ENCODE measurements at places on chromosomes 12 and 14.

DNA sequence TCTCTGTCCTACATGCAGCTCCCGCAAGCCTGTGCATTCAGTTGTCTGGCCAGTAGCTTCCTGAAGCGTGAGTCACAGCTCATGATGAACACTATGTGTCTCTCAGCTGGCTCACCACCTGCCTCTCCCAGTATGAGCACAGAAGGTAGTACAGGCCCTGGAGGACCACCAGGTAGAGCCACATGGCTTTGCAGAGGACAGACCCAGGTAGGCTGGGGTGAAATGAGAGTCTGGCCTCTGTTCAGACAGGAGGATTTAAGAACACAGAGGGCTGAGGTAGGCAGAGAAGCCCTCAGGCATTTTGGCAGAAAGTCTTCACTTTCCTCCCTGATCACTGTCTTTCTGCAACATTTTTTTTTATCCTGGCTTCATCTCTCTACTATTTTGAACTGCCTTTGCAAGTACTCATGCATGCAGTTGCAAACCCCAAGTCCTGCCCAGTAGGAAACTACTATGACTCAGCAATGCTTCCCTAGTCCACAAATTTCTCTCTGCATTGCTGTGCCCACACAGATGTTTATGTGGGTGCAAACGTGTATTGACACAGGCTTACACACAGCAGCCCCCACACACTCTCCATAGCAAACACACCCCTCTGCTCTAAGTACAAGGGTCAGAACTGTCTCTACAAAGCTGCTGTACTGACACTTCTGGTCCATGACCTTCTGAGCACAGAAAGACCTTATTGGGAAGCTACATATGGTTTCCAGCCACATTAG lies 7.2 kb upstream of the SDR9C7 start:
- no peak for DNase-seq
- H3K27ac ChIP-seq = no peak overlapping the region
- no peak overlapping the region for H3K4me3 ChIP-seq
- H3K36me3 ChIP-seq = no peaks in the 10 kb centered on the region

DNA sequence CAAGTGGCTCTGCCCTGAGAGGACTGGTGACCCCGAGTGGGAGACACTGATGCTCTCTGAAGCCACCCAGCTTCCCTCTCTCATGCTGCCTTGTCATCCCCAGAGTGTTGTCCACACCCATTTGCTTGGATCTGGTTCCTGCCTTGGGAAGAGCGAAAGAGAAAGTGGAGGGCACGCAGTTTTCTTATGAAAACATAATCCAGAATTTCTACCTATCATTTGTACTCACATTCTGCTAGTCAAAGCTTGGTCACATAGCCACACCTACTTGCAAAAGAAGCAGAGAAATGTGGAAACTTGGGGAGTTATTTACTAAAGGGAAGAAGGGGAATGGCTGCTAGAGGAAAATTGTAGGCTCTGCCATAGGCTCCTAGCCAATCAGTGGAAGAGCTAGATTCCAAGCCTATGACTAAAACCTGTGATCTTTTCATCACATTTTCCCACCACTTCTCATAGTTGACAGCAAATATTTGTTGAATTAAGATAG lies 326.3 kb downstream of the ZFP36L1 start:
- DNase-seq = no peak
- H3K27me3 ChIP-seq = peaks cover 3% of the 10 kb centered on the region
- H3K4me1 ChIP-seq = peaks cover 53% of the 10 kb centered on the region

- no peak overlapping the region for H3K27ac ChIP-seq
- peaks cover 18% of the 10 kb centered on the region for H3K27me3 ChIP-seq
- H3K36me3 ChIP-seq = peaks cover 3% of the 10 kb centered on the region
- H3K4me1 ChIP-seq = peaks cover 19% of the 10 kb centered on the region
- DNase-seq = no peak
Observed at GRCh38 chr14:24051176-24051788, 527 bp upstream of the CARMIL3 start.

GRCh38 chr12:107574691-107575090 lies 110.9 kb upstream of the PWP1 start:
- H3K27ac ChIP-seq = no peak overlapping the region
- H3K36me3 ChIP-seq = no peaks in the 10 kb centered on the region
- H3K27me3 ChIP-seq = peaks cover 5% of the 10 kb centered on the region
- DNase-seq = no peak

GRCh38 chr14:97281741-97282140 lies 484.6 kb downstream of the VRK1 start:
- H3K27me3 ChIP-seq = no peaks in the 10 kb centered on the region
- DNase-seq = no peak
- no peak overlapping the region for H3K27ac ChIP-seq

DNA sequence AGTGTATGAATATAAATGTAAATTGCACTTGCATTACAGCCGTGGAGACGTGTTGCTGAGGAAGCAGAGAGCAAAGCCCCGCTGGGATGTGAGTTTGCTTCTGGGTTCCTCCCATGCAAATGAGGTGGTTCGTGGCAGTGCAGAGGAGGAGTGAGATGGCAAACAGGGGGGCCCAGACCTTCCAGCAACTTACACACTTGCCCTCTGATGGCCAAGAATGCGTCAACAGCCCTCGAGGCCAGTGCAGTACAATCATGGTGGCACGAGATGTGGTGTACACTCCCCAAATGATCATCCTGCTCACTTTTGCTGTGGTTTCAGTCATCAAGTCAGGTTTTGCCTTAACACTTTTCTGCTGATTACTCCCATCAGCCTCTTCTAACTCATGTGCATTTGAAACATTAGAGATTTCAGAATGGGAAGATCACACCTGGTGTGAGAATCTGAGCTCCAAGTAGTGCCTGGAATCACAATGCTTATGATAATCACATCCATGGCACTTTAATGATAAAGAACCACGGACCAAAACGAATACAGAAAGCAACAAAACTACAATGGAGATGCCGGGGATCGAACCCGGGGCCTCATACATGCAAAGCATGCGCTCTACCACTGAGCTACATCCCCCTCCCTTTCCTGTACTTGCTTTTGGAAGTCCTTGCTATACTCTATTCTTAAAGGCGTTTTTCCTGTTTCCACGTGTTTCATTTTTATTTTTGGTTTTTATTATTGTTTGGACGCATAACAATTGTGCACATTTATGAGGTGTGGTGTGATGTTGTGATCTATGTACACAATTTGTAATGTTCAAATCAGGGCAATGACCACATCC lies 7.0 kb upstream of the UBC start:
- H3K27ac ChIP-seq = peak overlapping the region; percentile 94
- H3K27me3 ChIP-seq = peaks cover 25% of the 10 kb centered on the region
- peaks cover 8% of the 10 kb centered on the region for H3K36me3 ChIP-seq
- peak; percentile 56 for DNase-seq

DNA sequence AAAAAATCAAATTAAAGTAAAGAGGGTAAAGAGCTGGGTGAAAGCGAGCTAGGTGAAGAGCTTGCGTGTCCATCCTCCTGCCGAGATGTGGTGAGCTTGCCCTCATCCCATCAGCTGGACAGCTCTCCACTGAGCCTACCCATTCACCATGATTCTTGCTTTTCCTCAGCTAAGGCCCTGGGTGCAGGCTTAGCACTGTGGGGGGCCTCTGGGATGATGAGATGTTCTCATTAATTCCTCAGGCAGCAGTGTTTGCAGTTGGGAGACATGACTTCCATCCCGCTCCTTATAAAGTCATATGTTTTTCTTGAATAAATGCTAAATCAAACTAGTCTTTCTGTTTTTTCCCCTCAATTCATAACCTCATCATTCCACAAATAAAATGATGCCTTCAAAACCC lies 18.0 kb downstream of the PHLDA1 start:
- no peak overlapping the region for H3K27ac ChIP-seq
- H3K36me3 ChIP-seq = no peaks in the 10 kb centered on the region
- no peak for DNase-seq
- H3K4me3 ChIP-seq = no peak overlapping the region

DNA sequence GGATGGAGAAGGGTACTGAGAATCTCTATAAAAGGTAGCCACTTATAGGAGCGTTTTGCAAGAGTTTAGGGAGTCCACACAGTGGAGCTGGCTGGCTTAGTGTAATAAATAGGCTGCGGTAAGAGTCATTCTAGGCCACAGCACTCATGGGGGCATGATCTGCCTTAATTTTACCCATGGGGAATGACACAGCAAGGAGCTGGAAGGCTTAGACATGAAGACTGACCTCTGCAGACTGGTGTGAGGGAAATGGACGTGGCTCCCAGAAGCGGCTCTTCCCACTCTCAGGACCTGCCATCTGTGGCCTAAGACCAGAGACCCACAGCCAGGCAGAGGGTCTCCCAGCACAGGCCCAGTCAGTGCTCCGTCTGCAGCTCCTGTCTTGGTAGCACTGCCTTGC lies 173.3 kb downstream of the PPM1H start:
- no peak overlapping the region for H3K27ac ChIP-seq
- H3K36me3 ChIP-seq = peaks cover 51% of the 10 kb centered on the region
- no peak overlapping the region for H3K4me3 ChIP-seq
- no peak for DNase-seq

- no peaks in the 10 kb centered on the region for H3K36me3 ChIP-seq
- H3K4me3 ChIP-seq = no peak overlapping the region
- H3K4me1 ChIP-seq = no peaks in the 10 kb centered on the region
- no peak overlapping the region for H3K27ac ChIP-seq
- no peak for DNase-seq
Observed at GRCh38 chr12:106769546-106769945, 4.9 kb upstream of the RIC8B start.

DNA sequence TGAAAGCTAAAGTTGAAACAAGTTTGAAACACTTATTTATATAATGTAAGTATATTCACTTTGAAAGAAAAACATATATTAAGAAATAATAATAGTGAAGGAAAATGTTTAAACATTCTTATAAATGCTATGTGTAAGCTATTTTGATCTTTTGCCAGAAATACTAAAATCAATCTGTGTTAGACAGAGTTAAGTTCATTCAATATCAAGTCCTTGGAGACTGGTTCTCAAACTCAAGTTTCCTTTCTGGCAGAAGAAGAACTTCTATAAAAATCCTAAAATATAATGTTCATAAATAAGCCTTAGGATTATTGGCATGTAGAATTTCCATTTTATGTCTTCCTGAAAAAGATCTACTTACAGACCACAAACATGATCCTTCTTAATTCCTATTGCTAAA lies 45.3 kb downstream of the TAOK3 start:
- no peak overlapping the region for H3K4me3 ChIP-seq
- H3K4me1 ChIP-seq = peaks cover 16% of the 10 kb centered on the region
- no peak for DNase-seq
- no peaks in the 10 kb centered on the region for H3K36me3 ChIP-seq
- no peaks in the 10 kb centered on the region for H3K27me3 ChIP-seq

GRCh38 chr14:79965896-79966295 lies 245.4 kb downstream of the DIO2 start:
- H3K4me3 ChIP-seq = no peak overlapping the region
- H3K27ac ChIP-seq = no peak overlapping the region
- H3K36me3 ChIP-seq = no peaks in the 10 kb centered on the region
- no peaks in the 10 kb centered on the region for H3K4me1 ChIP-seq

GRCh38 chr12:46522071-46522470 lies 149.5 kb upstream of the SLC38A2 start:
- H3K4me3 ChIP-seq = no peak overlapping the region
- no peaks in the 10 kb centered on the region for H3K36me3 ChIP-seq
- no peak for DNase-seq
- H3K4me1 ChIP-seq = no peaks in the 10 kb centered on the region
- peaks cover 5% of the 10 kb centered on the region for H3K27me3 ChIP-seq

DNA sequence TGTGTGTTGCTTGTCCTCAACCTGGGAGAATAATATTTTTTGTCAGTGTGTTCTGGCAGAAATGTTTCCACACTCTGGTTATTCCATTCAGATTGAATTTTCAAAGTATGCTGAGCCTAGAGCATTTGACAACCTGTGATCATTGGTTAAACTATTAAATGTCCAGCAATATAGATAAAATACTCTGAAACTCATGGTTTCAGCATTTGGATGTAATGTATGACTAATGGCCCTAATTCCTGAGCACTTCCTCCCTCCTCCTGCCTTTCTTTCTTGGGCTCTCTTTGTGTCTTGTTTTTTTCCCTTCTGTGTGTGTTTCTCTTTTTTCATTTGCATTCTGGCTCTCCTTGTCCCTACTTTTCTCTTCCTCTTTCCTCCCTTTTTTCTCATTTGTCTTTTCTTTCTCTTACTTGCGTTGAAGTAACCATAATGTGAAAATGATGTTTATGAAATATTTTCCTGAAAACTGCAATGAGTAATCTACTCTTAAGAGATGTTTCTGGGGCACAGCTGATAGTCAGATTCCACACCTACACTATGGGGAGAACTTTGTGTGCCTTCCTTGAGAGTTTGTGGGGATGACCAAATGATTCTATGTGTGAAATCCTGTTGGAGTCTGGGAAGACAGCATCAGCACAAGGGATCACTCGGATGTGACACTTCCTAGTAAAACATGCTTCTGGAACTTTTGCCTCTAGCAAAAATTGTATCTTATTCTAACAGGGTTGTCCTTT lies 74.6 kb downstream of the FRMD6 start:
- H3K27me3 ChIP-seq = no peaks in the 10 kb centered on the region
- H3K4me3 ChIP-seq = peak overlapping the region; percentile 2
- peaks cover 4% of the 10 kb centered on the region for H3K4me1 ChIP-seq
- H3K36me3 ChIP-seq = peaks cover 23% of the 10 kb centered on the region

- peaks cover 76% of the 10 kb centered on the region for H3K36me3 ChIP-seq
- H3K27ac ChIP-seq = peak overlapping the region; percentile 70
- DNase-seq = no peak
- peaks cover 42% of the 10 kb centered on the region for H3K27me3 ChIP-seq
- H3K4me3 ChIP-seq = peak overlapping the region; percentile 56
Observed at GRCh38 chr12:96215919-96216273, 21.7 kb downstream of the ELK3 start.

GRCh38 chr14:104827177-104828055 lies 26.5 kb downstream of the ZBTB42 start:
- peak overlapping the region; percentile 84 for H3K4me3 ChIP-seq
- peaks cover 24% of the 10 kb centered on the region for H3K27me3 ChIP-seq
- no peak overlapping the region for H3K27ac ChIP-seq
- peak; percentile 77 for DNase-seq
- peaks cover 7% of the 10 kb centered on the region for H3K4me1 ChIP-seq

DNA sequence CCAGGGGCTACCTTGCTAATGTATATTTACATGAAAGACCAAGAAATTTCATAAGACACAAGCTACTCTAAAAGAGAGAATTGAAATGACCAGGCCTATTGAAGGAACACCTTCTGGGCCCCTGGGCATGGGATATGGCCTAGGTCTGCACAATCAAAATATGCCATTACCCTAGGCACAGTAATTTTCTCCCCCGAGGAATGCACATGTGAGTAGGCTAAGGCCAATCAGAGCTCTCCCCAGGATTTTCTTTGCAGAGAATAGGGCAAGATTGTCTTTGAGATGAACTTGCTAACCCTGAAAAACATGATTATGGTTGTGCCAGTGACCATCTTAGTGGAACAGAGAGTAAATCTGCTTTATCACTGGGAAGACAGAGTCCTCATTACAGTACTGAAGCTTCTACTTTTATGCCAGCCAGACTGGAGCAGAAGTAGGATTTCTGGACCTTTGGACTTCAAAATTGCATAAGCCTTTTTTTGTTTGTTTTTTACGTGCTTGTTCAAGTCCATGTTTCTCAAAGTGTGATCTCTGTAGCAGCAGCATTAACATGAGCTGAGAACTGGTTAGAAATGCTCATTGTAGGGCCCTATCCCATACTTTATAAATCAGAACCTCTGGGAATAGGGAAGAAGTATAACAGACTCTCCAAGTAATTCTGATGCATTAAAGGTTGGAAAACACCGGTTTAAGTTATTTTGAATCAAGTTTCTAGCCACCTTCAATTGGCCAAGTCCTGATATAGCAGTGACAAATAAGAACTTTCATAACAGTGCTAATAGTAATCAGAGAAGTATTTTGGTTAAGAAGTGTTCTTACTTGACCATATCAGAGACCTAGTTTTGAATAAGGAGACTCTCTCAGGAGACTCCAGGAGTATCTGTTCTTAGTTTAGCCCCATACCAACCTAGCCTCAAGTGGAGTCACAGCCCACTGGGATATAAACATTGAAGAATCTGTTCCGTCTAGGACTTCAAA lies 112.9 kb downstream of the LMO3 start:
- H3K4me1 ChIP-seq = no peaks in the 10 kb centered on the region
- DNase-seq = no peak
- H3K27me3 ChIP-seq = no peaks in the 10 kb centered on the region
- no peaks in the 10 kb centered on the region for H3K36me3 ChIP-seq
- H3K4me3 ChIP-seq = no peak overlapping the region
- H3K27ac ChIP-seq = no peak overlapping the region
